Foreskin keratinocyte (primary cell): ENCODE measurements at places on chromosomes 12 and 14. TPM values are rescaled to one million over a fixed set of nuclear protein-coding genes. Genes with fewer than 3 reads are reported as not detected.
A peak's percentile ranks its signal among the peaks of the same experiment; 100 is the strongest.

Gene POTEM
- polyA plus RNA-seq: not detected in 2 replicates

DNA sequence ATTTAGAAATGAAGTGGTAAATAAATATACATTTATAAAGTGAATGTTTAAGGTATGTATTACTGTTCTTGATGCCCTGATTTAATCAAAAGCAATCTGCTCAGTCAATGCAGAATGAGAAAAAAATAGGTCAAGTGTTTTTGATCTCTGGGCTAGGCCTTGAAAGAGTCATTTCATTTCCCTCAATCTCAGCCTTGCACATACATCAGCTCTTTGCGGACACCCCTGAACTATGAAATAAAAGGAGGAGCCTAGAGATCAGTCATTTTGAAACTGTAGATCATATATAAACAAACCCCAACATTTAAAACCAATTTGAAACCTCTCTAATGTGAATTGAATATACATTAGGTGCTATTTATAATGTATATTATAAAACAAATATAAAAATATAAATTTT is 42.5 kb downstream of the ATG2B start:
- DNase-seq: no peak

DNA sequence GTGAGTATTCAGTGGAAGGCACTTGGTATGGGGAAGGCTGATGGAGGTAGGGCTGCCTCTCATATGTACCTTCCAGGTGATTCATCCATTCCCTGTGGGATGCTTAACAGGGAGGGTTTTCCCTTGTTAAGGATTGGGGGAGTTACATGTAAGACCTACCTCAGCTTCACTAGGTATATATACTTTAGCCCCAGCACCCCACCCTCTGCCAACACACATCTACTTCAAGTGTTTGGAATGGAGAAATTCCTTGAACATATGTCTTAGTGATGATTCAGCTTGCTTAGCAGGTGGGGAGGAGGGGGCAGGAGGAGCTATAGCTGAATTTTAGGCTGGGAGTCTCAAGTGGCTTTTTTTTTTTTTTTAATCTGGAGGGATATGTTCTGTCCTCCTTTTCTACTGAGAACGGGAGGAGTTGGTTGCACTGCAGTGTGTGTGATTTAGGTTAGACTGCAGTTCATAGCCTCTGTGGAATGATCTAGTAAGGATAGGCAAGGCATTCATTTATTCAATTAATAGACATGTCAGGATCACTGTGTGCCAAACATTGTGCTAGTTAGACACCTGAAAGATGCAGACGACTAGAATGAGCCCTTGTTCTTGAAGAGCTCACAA is 1.7 kb downstream of the PIP4K2C start:
- peak; percentile 82 for DNase-seq

DNA sequence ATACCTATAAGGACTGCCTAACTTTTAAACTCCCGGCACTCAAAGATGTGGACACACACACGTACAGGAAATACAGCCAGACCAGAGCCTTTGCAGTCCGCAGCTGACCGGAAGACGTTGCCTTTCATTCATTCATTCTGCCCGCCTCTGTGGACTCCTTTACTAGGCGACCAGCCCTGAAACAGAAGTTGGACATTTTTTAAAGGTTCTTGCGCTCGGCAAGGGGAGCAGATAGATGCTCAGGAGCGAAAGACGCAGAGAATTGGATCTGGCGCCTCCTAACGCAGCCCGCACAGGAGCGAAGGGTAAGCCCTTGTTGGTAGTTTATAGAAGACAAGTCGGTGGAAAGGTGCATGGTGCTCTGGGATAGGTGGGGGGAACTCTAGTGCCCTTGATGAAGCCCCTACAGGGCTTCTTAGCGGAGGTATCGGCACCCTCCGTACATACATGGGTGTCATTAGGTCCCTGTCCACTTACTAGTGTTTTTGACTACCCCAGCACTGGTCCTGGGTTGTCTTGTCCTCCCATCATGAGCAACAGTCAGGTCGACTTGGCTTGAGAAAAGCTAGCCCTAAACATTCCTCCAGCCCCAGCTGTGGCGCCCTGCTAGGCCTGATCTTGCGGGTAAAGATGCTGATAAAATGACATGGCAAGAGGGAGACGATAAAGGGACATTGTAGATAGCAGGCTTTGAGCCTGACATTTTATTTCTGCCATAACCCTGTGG is at the start of gene KDM2B:
KDM2B (minus strand) TSS at position 65 of the 727 bp plus-strand sequence. CDS start 112 bp downstream, outside the sequence.
- peak; percentile 23 for DNase-seq
